LoVo (cell line): ENCODE measurements at places on chromosomes 4 and X.

GRCh38 chrX:16476692-16477091 is 173.3 kb upstream of the S100G start:
- DNase-seq = no peak

DNA sequence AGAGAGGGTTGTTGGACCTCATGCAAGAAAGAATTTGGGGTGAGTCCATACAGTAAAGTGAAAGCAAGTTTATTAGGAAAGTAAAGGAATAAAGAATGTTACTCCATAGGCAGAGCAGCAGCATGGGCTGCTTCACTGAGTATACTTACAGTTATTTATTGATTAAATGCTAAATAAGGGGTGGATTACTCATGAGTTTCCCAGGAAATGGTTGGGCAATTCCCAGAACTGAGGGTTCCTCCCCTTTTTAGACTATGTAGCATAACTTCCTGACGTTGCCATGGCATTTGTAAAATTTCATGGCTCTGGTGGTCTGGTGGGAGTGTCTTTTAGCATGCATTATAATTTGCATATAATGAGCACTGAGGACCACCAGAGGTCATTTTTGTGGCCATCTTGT is 16.7 kb downstream of the PPP4R3C start:
- no peak for DNase-seq

DNA sequence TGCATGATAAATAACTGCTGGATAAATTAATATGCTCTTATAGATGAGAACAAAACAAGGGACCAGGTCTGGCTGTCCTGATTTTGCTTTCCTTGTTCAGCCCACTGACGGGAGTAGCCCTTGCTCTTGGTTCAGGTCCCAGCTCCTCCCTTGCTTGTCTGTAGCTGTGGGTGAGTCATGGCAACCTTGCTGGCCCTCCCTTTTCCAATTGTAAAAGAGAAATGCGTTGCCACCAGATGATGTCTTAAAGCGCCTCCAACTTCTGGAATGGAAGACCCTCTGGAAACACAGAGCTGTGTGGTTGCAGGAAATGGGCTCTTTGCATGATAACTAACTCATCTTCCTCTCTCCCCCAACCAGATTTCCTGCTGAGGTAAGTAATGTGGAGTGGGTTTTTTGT is 171.4 kb downstream of the AASDH start:
- peak; percentile 53 for DNase-seq

DNA sequence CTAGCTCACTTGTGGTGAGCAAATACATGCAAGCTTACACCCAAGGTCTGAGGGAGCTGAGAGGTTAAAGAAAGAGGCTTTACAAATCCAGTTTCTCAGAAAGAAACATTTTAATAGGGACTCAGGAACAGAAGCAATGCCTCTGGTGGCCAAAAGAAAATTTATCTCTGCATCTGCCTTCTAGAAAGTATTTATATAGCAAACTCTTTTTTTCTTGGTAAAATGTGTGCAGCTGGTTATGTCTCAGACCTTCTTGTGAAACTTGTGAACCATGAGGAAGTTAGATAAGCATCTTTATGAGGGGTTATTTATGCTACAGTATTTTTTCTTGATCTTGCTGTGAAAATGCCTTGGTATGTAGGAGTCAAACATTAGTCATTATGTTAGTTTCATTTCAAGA is 48.5 kb upstream of the CYSLTR1 start:
- peak; percentile 56 for DNase-seq

- no peak for DNase-seq
These were observed 35.2 kb upstream of the COX18 start for GRCh38 chr4:73104695-73105094.
